ENCODE measurements at places on chromosomes 4 and X.

DNA sequence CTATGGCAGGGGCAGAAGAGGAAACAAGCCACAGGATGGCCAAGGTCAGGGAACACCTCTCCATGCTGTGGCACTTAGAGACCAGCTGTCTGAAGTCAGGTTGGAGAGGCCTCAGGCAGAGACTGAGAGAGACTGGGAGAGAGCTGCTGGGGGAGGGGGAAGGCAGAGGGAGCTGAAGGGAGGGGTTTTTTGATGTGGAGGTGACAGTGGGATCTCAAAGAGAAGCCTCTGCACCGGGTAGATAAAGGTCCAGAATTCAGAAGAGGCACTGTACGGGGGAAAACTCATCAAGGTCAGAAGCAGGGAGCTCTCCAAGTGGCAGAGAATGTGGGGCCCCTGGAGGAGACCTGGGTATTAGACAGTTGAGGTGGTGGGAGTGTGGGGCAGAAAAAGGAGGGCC is 41.6 kb upstream of the HMGB3 start:
- no peak for DNase-seq

- DNase-seq = no peak
Measured at GRCh38 chr4:44983083-44983482, 256.7 kb upstream of the GNPDA2 start.

DNA sequence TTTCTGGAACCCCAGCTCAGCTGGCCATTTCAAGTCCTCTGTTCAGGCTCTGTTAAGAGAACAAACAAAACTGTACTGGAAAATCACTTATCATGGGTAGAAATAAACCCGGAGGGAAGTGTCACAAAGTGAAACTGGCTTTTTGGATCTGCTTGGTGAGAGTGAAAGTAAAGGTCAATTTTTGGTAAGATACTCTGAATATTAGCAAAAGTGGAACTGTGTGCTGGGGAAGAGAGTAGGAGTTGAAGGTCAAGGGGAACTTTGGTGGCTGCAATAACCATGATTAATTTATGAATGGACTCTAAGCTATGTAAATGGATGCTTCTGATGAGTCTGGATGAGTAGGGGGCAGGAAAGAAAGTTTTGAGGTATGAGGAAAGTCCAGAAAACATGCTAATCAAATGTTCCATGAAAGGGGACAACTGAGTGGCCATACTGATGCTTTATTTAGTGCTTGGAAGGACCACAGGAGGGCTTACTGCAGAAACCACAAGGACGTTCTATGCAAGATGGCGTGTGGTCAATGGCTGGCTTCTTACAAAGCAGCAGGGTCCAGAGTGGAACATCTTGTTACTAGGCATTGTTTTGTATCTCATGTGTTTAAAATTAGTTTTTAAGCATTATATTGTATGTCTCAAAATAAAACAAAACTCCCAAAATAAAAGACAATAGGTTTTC is 36.8 kb upstream of the TNIP3 start:
- no peak for DNase-seq

- DNase-seq = no peak
Measured at GRCh38 chrX:109872021-109872732, 130.7 kb upstream of the TMEM164 start.

GRCh38 chr4:48255072-48255958 is 14.3 kb downstream of the TEC start:
- DNase-seq = no peak

GRCh38 chr4:40648742-40649281 is 19.1 kb upstream of the RBM47 start:
- no peak for DNase-seq
